ENCODE measurements at places on chromosomes 4 and X. TPM values are rescaled to one million over a fixed set of nuclear protein-coding genes. Genes with fewer than 3 reads are reported as not detected.

The GPR78 gene
- polyA plus RNA-seq: 0.91 TPM

The ZNF141 gene
- 10.1 TPM for polyA plus RNA-seq

The CYSLTR1 gene
- polyA plus RNA-seq: 4.7 TPM

The RRH gene
- 0.11 TPM for polyA plus RNA-seq

The NCAPG gene
- 4.6 TPM for polyA plus RNA-seq

The C4orf51 gene
- not detected for polyA plus RNA-seq

The IRS4 gene
- polyA plus RNA-seq: 0.37 TPM

DNA sequence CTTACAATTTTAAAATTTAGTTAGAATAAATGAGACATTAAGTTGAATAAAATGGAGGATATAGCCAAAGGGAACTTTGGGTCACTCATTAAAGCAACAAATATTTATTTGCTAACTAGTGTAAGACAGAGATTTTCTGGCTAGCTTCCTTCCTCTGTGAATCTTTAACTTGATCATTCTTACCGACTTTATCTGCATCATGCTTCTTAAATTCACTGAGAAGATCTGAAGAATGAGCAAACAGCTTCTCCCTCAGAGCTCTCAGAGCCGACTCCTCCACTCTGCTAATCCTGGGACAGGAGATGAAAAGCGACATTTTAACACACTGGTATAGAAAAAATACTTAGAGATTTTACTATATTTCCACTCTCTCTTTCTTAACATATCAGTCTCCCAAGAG is 35.1 kb downstream of the PPEF2 start:
- no peaks in the 10 kb centered on the region for H3K4me1 ChIP-seq
- H3K27me3 ChIP-seq: no peaks in the 10 kb centered on the region
- no peaks in the 10 kb centered on the region for H3K36me3 ChIP-seq
- H3K4me3 ChIP-seq: no peak overlapping the region

GRCh38 chr4:10172278-10172921 is 55.8 kb upstream of the WDR1 start:
- no peak for DNase-seq
- no peak overlapping the region for H3K4me3 ChIP-seq
- H3K36me3 ChIP-seq: no peaks in the 10 kb centered on the region
- no peak overlapping the region for H3K27ac ChIP-seq

DNA sequence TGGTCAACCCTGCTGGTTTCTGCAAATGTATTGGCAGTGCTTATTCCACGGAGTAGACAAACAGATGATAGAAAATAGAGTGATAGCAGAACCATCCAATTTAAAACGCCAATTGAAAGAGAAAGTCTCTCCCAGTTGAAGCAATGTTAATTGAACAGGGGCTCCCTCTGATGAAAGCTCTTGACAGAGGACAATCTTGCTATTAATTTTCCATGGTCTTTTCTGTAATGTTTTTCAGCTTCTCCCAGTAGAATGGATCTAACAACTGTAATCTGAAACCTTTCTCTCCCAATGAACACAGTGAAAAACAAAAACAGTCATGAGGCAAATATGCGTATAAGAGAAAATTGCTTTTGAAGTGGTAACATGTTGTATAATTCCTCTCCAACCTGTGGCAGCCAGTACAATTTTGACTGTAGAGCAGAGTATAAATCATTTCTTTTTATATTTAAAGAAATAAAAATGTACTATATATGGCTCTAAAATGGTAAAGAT is 225.1 kb upstream of the GALNTL6 start:
- DNase-seq: no peak
- no peaks in the 10 kb centered on the region for H3K27me3 ChIP-seq
- H3K27ac ChIP-seq: no peak overlapping the region
- no peaks in the 10 kb centered on the region for H3K36me3 ChIP-seq
- no peak overlapping the region for H3K4me3 ChIP-seq
- H3K4me1 ChIP-seq: no peaks in the 10 kb centered on the region

- no peaks in the 10 kb centered on the region for H3K4me1 ChIP-seq
- H3K36me3 ChIP-seq: no peaks in the 10 kb centered on the region
- DNase-seq: no peak
- H3K27me3 ChIP-seq: no peaks in the 10 kb centered on the region
- no peak overlapping the region for H3K4me3 ChIP-seq
- no peak overlapping the region for H3K27ac ChIP-seq
These were observed 327.0 kb upstream of the NOCT start for GRCh38 chr4:138688408-138689085.

DNA sequence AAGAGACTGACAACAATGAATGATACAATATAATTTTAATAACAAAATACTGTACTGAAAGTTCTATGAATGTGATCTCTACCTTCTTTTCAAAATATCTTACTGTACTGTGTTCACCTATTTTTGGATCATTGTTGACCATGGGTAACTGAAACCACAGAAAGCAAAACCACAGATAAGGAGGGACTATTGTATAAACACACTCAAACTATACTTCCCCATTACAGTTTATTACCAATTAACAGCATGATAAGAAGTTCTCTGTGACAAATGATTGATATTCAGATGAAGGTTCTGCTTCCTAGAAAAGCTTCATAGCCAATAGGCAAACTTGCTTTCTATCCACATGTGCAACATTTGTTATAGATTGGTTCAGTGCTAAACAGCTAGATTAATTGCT is 50.1 kb downstream of the GABRG1 start:
- DNase-seq: no peak
- no peaks in the 10 kb centered on the region for H3K36me3 ChIP-seq
- no peak overlapping the region for H3K4me3 ChIP-seq
- no peak overlapping the region for H3K27ac ChIP-seq

- no peaks in the 10 kb centered on the region for H3K36me3 ChIP-seq
- no peak for DNase-seq
- H3K27me3 ChIP-seq: no peaks in the 10 kb centered on the region
These were observed 45.7 kb downstream of the ARHGAP10 start for GRCh38 chr4:147777456-147778091.

- DNase-seq: peak; percentile 48
- H3K27me3 ChIP-seq: no peaks in the 10 kb centered on the region
- no peaks in the 10 kb centered on the region for H3K36me3 ChIP-seq
These were observed 388.4 kb upstream of the SPOCK3 start for GRCh38 chr4:167622481-167623240.

DNA sequence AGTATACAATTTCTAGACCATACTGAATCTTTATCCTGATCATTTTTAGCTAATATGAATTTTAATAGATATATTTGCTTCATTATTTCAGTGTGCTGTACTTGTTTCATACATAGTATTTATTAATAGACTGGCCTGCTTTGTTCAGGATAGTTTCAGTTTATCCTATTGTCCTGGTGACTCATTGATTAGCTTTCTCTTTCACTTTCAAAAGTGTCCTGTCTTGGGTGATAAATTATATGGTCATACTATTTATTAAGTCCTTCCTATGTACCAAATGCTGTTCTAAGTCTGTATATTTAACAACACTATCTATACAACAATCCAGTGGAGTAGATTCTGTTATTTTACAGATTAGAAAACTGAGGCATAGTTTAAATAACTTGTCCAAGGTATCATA is 153.8 kb upstream of the RAPGEF2 start:
- H3K4me1 ChIP-seq: no peaks in the 10 kb centered on the region
- no peak overlapping the region for H3K27ac ChIP-seq
- no peak for DNase-seq

- H3K27me3 ChIP-seq: no peaks in the 10 kb centered on the region
- H3K4me3 ChIP-seq: no peak overlapping the region
- DNase-seq: no peak
- H3K27ac ChIP-seq: peak overlapping the region; percentile 64
- peaks cover 10% of the 10 kb centered on the region for H3K4me1 ChIP-seq
These were observed 158.7 kb downstream of the SPRY1 start for GRCh38 chr4:123555233-123555806.

- no peaks in the 10 kb centered on the region for H3K27me3 ChIP-seq
- DNase-seq: no peak
- H3K27ac ChIP-seq: no peak overlapping the region
- no peaks in the 10 kb centered on the region for H3K4me1 ChIP-seq
- no peak overlapping the region for H3K4me3 ChIP-seq
- no peaks in the 10 kb centered on the region for H3K36me3 ChIP-seq
These were observed 80.2 kb upstream of the LHFPL1 start for GRCh38 chrX:112759966-112760365.

GRCh38 chr4:148091896-148092295 is 350.3 kb downstream of the NR3C2 start:
- no peak overlapping the region for H3K4me3 ChIP-seq
- H3K27me3 ChIP-seq: no peaks in the 10 kb centered on the region
- no peaks in the 10 kb centered on the region for H3K36me3 ChIP-seq
- H3K4me1 ChIP-seq: no peaks in the 10 kb centered on the region

GRCh38 chrX:71556036-71556435 is 22.2 kb upstream of the GCNA start:
- no peak overlapping the region for H3K4me3 ChIP-seq
- no peaks in the 10 kb centered on the region for H3K4me1 ChIP-seq
- no peak overlapping the region for H3K27ac ChIP-seq
- peaks cover 68% of the 10 kb centered on the region for H3K36me3 ChIP-seq
- H3K27me3 ChIP-seq: no peaks in the 10 kb centered on the region

GRCh38 chr4:1406394-1406980 is at the start of gene NKX1-1:
Gene NKX1-1 (minus strand): TSS chr4:1406442. CDS start chr4:1406442, 0 bp downstream.
- peaks cover 93% of the 10 kb centered on the region for H3K27me3 ChIP-seq
- H3K36me3 ChIP-seq: no peaks in the 10 kb centered on the region
- H3K4me3 ChIP-seq: no peak within 1 kb of the TSS
- H3K4me1 ChIP-seq: no peaks in the 10 kb centered on the region

GRCh38 chrX:44503560-44503959 is 39.1 kb downstream of the FUNDC1 start:
- H3K4me1 ChIP-seq: no peaks in the 10 kb centered on the region
- no peaks in the 10 kb centered on the region for H3K36me3 ChIP-seq
- no peak for DNase-seq
- no peak overlapping the region for H3K4me3 ChIP-seq
- H3K27me3 ChIP-seq: no peaks in the 10 kb centered on the region

DNA sequence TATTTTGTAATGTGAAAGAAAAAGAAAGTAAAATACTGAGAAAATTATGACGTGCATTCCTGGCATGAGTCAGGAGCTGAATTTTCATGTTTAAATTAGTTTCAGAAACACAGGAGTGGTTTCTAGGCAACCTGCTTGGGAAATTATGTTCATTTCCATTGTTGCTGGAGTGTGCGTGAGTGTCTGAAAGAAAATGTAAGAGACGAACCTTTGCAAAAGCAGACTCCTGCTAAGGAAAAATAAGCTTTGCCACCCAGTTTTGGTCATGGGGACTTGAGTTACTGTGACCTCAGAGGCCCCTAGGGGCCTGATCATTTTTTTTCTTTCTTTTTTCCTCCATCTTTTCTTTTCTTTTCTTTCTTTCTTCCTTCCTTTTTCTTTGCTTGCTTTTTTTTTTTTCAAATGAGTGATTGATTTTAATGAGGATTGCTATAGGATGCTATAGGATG is 18.8 kb upstream of the CHRNA9 start:
- no peaks in the 10 kb centered on the region for H3K36me3 ChIP-seq
- no peaks in the 10 kb centered on the region for H3K27me3 ChIP-seq
- no peak for DNase-seq
- H3K4me1 ChIP-seq: peaks cover 27% of the 10 kb centered on the region
- H3K27ac ChIP-seq: peak overlapping the region; percentile 87
- no peak overlapping the region for H3K4me3 ChIP-seq

- H3K27me3 ChIP-seq: no peaks in the 10 kb centered on the region
- H3K4me1 ChIP-seq: no peaks in the 10 kb centered on the region
- no peak overlapping the region for H3K27ac ChIP-seq
- H3K4me3 ChIP-seq: no peak overlapping the region
These were observed 144.2 kb downstream of the PDLIM5 start for GRCh38 chr4:94595880-94596483.

DNA sequence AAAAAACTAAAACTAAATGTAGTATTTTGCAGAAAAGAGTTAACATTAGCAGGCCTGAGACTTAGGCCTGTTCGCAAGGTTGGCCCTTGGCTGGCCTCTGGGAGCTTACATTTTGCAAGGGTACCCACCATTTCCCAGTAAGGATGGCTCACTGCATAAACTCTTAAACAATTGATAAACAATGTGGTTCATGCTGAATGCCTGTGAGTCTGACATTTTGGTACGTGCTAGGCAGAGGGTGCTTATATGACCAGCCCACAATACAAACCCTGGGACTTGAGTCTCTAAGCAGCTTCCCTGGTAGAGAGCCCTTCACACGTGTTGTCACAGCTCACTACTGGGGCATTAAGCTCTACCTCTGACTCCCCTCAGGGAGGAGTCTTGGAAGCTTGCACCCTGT is 7.4 kb downstream of the PRPS2 start:
- no peaks in the 10 kb centered on the region for H3K4me1 ChIP-seq
- DNase-seq: no peak
- H3K27ac ChIP-seq: no peak overlapping the region
- H3K36me3 ChIP-seq: peaks cover 36% of the 10 kb centered on the region
- no peak overlapping the region for H3K4me3 ChIP-seq
- no peaks in the 10 kb centered on the region for H3K27me3 ChIP-seq

DNA sequence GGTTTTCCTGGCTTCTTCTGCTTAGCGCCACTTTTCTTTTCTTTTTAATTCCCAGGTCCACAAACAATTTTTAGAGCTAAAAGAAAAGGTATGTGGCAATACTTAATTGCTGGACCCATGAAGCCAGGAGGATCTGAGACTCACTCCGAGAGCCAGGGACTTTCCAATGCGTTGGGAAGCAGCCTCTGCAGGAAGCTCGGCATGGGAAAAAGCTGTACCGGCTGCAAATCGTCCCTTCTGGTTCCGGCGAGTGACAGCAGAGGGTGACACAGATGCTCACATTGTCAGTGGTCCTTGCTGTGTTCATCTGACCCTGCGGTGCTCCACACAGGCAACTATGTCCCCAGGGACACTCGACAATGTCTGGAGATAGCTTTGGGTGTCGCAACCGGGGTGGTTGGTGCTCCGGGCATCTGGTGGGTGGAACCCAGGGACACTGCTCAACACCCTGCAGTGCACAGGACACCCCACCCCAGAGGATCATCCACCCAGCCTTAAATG is 164.0 kb downstream of the PRKX start:
- peak overlapping the region; percentile 24 for H3K27ac ChIP-seq
- no peaks in the 10 kb centered on the region for H3K27me3 ChIP-seq
- no peak overlapping the region for H3K4me3 ChIP-seq
